ENCODE measurements at places on chromosomes 4 and X. TPM values are rescaled to one million over a fixed set of nuclear protein-coding genes. Genes with fewer than 3 reads are reported as not detected.

The H2AZ1 gene
- 399 TPM for total RNA-seq

The GPRASP2 gene
- 0.77 TPM for total RNA-seq

The GCNA gene
- total RNA-seq: 8.7 TPM

The FGFBP2 gene
- 25.0 TPM for total RNA-seq

The CITED1 gene
- not detected for total RNA-seq

The CCDC158 gene
- not detected for total RNA-seq

The SOX3 gene
- not detected for total RNA-seq

The IL3RA gene
- 0.77 TPM for total RNA-seq

The CENPVL1 gene
- total RNA-seq: not detected

The TLR2 gene
- 1.9 TPM for total RNA-seq

The ATP8A1 gene
- 55.3 TPM for total RNA-seq

The CPLX1 gene
- total RNA-seq: 5.0 TPM

The BEX3 gene
- total RNA-seq: 15.1 TPM

The PPEF1 gene
- not detected for total RNA-seq

The FOXR2 gene
- total RNA-seq: not detected

GRCh38 chr4:166315721-166316467, 442.9 kb downstream of the TLL1 start:
- no peak overlapping the region for H3K4me3 ChIP-seq
- H3K4me1 ChIP-seq: no peaks in the 10 kb centered on the region
- H3K36me3 ChIP-seq: no peaks in the 10 kb centered on the region
- H3K27me3 ChIP-seq: no peaks in the 10 kb centered on the region
- no peak overlapping the region for H3K27ac ChIP-seq

DNA sequence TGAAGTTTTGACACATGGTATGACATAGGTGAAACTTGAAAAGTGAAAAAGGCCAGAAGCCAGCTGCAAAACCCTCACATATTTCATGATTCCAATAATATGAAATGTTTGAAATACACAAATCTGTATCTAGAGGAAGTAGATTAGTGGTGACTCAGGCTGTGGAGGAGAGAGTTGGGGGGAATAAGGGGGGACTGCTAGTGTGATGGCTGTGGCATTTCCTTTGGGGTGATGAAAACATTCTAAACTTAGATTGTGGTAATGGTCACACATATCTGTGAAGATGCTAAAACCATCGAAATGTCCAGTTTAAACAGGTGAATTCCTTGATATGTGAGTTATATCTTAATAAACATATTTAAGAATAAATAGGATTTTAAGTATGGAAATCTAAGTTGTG, 343.5 kb upstream of the SFRP2 start:
- H3K4me1 ChIP-seq: no peaks in the 10 kb centered on the region
- H3K4me3 ChIP-seq: no peak overlapping the region
- no peak overlapping the region for H3K27ac ChIP-seq
- no peaks in the 10 kb centered on the region for H3K36me3 ChIP-seq
- DNase-seq: no peak

GRCh38 chr4:157957905-157958304, 214.9 kb downstream of the GASK1B start:
- no peaks in the 10 kb centered on the region for H3K4me1 ChIP-seq
- H3K27me3 ChIP-seq: peaks cover 2% of the 10 kb centered on the region
- no peak overlapping the region for H3K27ac ChIP-seq
- H3K4me3 ChIP-seq: no peak overlapping the region
- no peak for DNase-seq

GRCh38 chrX:31237189-31237588, 165.3 kb upstream of the FTHL17 start:
- H3K4me1 ChIP-seq: no peaks in the 10 kb centered on the region
- peaks cover 2% of the 10 kb centered on the region for H3K27me3 ChIP-seq
- no peaks in the 10 kb centered on the region for H3K36me3 ChIP-seq
- no peak overlapping the region for H3K4me3 ChIP-seq
- no peak for DNase-seq

- H3K27me3 ChIP-seq: no peaks in the 10 kb centered on the region
- no peaks in the 10 kb centered on the region for H3K36me3 ChIP-seq
- H3K4me3 ChIP-seq: no peak overlapping the region
- H3K4me1 ChIP-seq: no peaks in the 10 kb centered on the region
Observed at GRCh38 chrX:123590842-123591486, 141.9 kb downstream of the THOC2 start.

DNA sequence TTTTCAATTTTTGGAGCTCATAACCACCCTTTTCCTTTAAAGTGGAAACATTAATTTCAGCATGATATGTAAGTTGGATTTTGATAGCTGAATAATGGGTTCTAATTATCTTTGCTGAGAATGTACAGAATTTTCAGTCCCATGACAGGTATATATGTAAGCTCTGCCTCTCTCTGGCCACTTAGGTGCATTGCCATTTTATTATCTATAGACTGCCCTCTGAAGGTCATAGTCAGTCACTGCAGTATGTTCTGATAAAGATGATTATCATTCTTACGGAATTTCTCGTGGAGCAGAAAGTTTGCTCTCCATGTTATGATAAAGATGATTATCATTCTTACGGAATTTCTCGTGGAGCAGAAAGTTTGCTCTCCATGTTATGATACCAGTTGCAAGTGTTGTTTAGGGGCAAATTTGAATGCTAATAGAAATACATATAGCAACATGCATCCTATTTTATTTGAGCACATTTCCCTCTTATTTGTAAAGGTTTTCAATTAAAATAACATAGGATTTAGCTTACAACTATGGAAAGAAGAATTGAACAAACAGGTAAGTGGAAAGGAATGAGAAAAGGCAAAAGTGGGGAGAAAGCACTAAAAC, 10.4 kb downstream of the AFP start:
- H3K4me3 ChIP-seq: no peak overlapping the region
- no peaks in the 10 kb centered on the region for H3K36me3 ChIP-seq
- no peaks in the 10 kb centered on the region for H3K4me1 ChIP-seq
- H3K27ac ChIP-seq: no peak overlapping the region

- H3K36me3 ChIP-seq: no peaks in the 10 kb centered on the region
- H3K4me3 ChIP-seq: no peak within 1 kb of the TSS
- no peak within 1 kb of the TSS for H3K27ac ChIP-seq
- peaks cover 2% of the 10 kb centered on the region for H3K4me1 ChIP-seq
- peaks cover 40% of the 10 kb centered on the region for H3K27me3 ChIP-seq
Observed at GRCh38 chr4:158172261-158173258, at the start of gene GASK1B. Gene GASK1B (minus strand): TSS chr4:158173025. CDS start chr4:158171375, 1,650 bp downstream.

DNA sequence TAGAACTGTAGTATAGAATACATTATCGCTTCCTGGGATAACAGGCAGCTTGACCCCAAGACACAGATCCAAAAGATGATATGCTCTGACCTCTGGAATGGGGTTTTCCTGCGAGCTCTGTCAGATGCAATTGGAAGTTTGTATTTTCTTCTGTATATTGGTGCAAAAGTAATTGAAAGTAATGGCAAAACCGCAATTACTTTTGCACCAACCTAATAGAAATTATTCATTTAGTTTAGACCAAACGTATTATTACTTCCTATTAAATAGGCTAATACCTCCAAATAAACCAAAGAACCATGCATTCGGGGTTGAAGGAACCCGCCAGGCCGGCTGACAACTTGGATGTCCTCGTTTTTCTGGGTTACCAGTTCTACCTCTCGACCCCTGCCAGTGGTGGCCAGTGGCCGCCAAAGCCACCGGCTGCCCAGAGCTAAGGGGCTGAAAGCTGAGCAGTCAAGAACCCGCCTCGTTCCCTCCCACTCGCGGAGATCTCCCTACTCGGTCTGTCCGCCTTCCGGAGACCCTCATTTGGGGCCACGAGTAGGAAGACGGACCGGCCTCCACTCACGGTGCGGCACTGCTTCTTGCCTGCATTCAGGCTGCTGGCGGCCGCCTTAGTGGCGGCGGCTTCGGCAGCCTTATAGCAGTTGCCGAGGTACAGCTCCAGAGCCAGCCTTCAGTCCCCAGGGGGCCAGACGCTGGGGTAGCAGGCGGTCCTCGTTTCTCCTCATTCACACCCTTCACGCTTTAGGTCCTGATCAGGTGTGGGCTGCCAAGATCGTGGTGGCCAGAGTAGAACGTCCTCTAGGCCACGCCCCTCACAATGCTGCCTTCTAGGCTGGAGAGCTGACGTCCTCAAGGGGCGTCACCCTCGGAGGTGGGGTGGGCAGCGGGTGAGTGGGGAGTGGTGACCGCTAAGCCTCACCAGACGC, 121.9 kb downstream of the RBMX2 start:
- peaks cover 2% of the 10 kb centered on the region for H3K27me3 ChIP-seq
- H3K4me1 ChIP-seq: no peaks in the 10 kb centered on the region

DNA sequence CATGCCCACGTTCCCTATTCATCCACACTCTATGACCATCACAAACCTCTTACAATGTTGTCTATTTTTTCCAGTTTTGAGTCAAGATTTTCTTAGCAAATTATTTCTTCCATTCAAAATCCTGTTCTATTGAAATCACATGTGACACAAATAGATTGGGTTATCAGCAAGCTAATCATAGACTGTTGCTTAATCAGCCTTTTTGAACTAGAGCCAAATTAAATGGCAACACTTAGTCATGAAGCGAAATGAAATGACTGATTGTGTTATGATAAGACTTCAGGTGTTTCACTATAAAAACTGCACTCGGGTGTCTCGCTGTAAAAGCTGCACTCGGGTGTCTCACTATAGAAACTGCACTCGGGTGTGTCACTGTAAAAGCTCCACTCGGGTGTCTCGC, 890.0 kb upstream of the FRG1 start:
- no peaks in the 10 kb centered on the region for H3K27me3 ChIP-seq
- no peak overlapping the region for H3K27ac ChIP-seq
- no peak overlapping the region for H3K4me3 ChIP-seq
- no peaks in the 10 kb centered on the region for H3K4me1 ChIP-seq
- DNase-seq: no peak

- H3K4me1 ChIP-seq: no peaks in the 10 kb centered on the region
- H3K27ac ChIP-seq: no peak overlapping the region
- no peaks in the 10 kb centered on the region for H3K27me3 ChIP-seq
- DNase-seq: no peak
- no peak overlapping the region for H3K4me3 ChIP-seq
Observed at GRCh38 chr4:28225050-28225449, 1364.4 kb downstream of the STIM2 start.

DNA sequence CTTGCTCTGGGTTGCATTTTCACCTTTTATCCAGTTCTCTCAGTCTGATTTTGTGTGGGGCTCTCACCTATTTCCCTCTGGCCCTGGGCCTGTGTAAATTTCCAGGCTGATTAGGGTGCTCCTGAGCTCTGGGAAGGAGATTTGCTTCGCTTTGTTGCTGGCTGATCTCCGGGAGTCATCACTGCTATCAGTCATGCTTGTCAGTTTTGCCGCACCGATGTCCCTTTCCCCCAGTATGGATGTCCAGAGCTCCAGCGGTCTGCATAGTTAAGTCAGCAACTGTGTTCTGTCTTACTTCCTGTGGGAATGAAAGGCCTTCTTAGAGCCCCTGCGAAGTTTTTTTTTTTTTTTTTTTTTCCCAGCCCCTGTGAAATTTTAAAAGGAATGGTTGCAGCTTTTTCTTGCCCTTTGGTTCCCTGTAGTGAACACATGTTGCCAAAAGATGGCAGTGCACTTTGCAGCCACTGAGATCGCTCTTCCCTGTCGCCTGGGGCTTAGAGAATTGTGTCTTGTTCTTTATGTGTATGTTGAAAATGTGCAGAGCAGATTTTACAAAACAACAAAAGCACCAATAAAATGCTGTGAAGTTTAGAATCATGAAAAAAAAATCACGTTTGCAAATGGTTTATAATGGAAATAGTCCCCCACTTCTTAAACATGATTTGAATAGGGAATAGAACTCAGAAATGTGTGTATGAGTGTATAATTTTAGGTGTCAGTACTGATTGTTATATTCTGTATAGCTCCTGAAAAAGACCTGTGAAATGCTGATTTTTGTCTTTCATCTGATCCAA, 109.1 kb upstream of the SLC4A4 start:
- DNase-seq: no peak
- H3K4me1 ChIP-seq: peaks cover 2% of the 10 kb centered on the region
- H3K36me3 ChIP-seq: no peaks in the 10 kb centered on the region
- H3K4me3 ChIP-seq: no peak overlapping the region

DNA sequence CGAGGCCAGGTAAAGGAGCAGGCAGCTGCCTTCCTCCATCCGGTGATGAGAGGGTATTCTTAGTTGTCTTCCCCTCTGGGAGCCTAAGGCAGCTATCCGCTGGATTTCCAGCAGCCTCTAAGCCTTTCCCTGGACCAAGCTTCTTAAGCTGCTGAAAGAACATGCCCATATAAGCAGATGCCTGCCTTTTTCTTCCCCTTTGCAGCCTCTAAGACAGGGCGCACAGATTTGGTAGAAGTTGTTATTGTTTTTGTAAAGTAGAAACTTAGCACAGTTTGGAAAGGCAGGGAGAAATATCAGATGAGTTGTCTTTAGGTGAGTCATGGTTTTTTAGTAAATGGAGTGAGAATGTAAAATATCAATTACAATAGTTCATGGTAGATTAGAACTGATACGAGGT, 210.8 kb downstream of the ARHGAP10 start:
- H3K27ac ChIP-seq: peak overlapping the region; percentile 23
- no peak for DNase-seq
- no peaks in the 10 kb centered on the region for H3K27me3 ChIP-seq
- peaks cover 27% of the 10 kb centered on the region for H3K4me1 ChIP-seq

GRCh38 chr4:55866290-55866907, 13.0 kb downstream of the EXOC1 start:
- H3K27ac ChIP-seq: no peak overlapping the region
- no peak for DNase-seq
- H3K4me1 ChIP-seq: peaks cover 3% of the 10 kb centered on the region
- no peak overlapping the region for H3K4me3 ChIP-seq

- no peak for DNase-seq
- H3K36me3 ChIP-seq: peaks cover 10% of the 10 kb centered on the region
- H3K4me3 ChIP-seq: no peak overlapping the region
- peaks cover 10% of the 10 kb centered on the region for H3K4me1 ChIP-seq
- no peak overlapping the region for H3K27ac ChIP-seq
Observed at GRCh38 chrX:101429934-101430333, 21.9 kb downstream of the HNRNPH2 start.

- H3K4me1 ChIP-seq: peaks cover 15% of the 10 kb centered on the region
- DNase-seq: no peak
- peaks cover 39% of the 10 kb centered on the region for H3K27me3 ChIP-seq
- peak overlapping the region; percentile 93 for H3K4me3 ChIP-seq
Observed at GRCh38 chr4:18022572-18023050, 1.1 kb upstream of the LCORL start.

DNA sequence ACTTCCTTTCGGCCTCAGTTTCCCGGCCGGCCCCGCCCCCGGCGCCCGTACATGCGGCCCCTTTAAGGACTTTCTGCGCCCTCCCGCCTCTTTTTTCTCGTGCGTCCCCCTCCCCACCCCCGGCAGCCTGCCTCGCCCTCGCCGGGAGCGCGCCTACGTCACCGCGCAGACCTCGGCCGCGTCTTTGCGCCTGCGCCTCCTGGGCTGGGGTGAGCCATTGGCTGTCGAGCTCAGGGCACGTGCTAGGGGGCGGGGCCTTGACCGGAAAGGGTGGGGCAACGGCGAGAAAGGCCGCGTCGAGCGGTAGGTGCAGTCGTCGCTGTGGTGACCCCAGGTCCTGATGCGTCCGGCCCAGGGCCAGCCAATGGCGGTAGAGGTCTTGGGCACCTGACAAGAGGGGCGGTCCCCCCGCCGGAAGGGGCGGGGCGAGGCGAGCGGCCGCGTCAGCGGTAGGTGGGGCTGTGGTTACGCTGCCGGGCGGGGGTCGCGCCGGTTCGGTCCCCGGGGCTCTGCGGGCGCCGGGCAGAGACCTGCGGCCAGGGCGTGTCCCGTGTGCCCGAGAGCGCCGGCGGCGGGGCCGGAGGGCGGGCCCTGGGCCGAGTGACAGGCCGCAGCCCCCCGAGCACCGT, at the start of gene UVSSA:
TSS of gene UVSSA (plus strand) at position 428 of the 629 bp plus-strand sequence. CDS start 884 bp downstream, outside the sequence.
- H3K27ac ChIP-seq: peak within 1 kb of the TSS; percentile 96
- H3K4me1 ChIP-seq: peaks cover 25% of the 10 kb centered on the region
- H3K36me3 ChIP-seq: peaks cover 4% of the 10 kb centered on the region
- peak; percentile 100 for DNase-seq

GRCh38 chrX:15373976-15374375, 10.2 kb downstream of the VEGFD start:
- peaks cover 10% of the 10 kb centered on the region for H3K27me3 ChIP-seq
- no peak for DNase-seq
- H3K27ac ChIP-seq: no peak overlapping the region
